NAMALWA (cell line): ENCODE measurements at places on chromosomes 4 and X.

GRCh38 chr4:47647029-47647428 is 162.0 kb downstream of the ATP10D start:
- no peak for DNase-seq

DNA sequence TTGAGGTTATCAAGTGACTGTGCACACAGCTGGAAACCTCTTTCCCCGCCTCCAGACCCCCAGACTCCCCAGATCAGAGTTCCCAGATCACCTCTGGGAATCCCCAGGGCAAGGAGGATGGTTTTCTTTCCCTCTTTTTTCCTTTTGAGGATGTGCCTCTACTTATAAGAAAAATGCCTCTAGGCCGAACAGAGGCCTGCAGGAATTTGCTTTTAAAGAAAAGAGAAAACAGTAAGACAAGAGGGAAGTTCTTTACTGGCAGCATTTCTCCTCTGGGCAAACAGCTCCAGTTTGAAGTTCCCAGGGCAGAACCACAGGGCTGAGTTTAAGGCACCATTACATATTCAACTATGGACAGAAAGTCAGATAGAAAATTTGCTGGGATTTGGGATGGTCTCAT is 837.9 kb upstream of the LCORL start:
- DNase-seq: no peak

DNA sequence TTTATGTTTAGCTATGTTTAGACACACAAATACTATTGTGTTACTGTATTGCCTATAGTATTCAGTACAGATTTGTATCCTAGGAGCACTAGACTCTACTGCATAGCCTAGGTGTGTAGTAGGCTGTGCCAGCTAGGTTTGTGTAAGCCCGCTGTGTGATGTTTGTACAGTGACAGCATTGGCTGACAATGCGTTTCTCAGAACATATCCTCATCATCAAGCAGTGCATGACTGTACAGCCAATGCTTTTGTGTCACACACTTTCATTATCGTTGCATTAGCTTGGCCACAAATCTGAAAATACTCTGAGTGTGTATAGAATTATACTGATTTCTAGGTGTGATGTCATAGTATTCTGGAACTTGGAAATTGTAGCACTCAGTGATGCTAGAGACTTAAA is 63.4 kb downstream of the CLDN34 start:
- DNase-seq: no peak

DNA sequence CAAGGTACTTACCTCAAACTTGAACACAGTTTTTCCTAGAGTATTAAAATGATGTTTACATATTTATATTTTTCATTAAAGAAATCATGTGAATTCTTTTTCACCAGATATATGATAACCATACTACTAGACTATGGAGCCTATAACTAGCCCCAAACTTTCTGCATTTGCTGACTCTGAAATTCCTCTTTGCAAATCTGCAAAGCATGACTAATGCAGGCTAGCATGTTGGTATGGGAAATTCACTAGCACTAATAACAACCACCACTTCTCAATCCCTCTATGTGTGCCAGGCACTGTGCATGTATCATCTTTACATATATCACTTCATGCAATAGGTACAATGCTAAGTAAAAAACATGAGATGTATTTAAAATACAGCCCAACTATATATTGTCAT is 51.1 kb downstream of the SLC10A7 start:
- no peak for DNase-seq

GRCh38 chrX:54640103-54640690 is 110.2 kb downstream of the GNL3L start:
- peak; percentile 2 for DNase-seq

DNA sequence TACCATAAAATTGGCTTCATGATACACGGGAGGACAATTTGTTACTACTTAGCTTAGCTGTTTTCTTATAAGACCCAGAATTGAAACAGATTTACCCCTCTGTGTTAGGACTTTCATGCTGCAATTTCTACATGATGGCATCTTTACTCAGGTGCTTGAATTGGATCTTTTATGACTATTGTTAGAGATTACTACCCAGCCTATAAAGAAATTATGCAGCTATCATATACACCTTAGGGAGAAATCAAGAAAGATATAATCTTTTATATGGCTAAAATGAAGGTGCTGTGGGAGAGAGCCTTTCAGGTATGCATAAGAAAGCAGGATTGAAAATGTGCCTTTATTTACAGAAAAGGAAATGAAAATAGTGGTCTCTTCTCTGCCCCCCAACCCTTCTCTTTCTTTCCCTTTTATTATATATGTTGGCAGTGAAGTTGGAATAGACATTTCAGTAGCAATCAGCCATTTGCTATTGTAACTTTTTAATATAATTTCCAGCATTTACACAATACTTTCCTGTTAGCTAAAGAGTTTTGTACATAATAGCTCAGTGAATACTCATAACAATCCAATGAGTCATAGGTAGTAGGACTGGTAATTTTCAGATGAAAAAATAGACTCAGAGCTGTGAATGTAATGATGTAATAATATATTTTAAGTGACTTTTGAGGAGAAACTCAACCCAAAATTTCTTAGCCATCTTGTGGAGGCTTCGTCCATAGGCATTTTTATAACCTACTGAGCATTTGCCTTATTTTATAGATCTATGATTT is 311.8 kb downstream of the ADGRL3 start:
- DNase-seq: no peak

GRCh38 chr4:124227981-124228380 is 484.6 kb downstream of the ANKRD50 start:
- DNase-seq: no peak

DNA sequence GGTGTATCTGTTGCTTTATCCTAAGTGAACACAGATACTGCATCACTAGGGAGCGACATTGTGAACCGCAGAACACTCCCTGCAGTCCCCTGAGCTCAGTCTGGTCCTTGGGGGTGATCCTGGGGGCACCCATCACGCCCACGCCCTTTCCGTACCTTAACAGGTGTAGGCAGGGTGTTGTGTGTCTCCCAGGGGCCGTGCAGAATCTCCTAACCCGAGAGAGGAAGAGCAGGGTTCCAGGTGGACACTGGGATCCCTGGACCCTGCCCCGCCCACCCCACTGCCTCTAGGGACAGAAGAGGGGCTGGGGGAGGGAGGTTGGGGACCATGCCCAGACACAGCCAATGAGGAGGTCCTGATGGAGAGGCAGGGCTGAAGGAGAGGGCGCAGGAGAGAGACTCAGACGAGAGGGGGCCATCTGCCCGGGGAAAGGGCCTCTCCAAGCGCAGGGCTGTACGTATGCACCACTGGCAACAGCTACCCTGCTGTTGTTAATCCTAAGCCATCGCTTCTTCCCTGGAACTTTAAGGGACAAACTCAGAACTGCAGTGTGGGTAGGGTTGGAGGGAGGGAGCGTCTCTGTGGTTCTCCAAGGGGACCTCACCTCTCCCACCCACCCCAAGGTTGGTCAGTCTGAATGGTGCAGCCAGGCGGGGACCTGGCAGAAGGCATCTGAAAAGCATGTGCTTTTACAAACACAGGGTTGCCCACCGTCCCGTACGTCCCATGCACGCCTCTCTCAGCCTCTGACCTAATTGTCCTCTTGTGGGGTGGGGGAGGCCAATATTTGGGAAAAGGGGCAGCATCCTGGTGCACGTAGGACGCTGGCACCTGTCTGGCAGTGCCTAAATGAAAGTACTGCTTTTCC is 2.5 kb downstream of the P2RY8 start:
- DNase-seq: peak; percentile 60

- DNase-seq: no peak
Measured at GRCh38 chr4:134756421-134756820, 554.8 kb upstream of the PABPC4L start.

DNA sequence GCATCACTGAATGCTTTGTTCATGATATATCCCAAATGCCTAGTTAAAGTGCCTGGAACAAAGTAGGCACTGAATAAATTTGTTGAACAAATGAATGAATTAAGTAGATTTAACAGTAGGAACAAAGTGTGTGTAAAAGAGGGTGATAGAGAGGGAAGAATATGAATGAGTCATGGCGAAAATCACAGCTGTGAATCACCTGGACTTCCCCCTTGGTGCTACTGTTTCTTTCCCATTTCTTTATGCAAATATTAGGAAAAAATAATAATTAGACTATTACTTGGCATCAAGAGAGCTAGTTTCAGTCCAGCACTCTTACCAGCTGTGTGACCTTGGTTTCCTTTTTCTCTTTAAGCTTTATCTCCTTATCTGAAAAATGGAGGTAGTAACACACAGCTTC is 9.2 kb downstream of the SPIN3 start:
- no peak for DNase-seq

GRCh38 chr4:163077680-163078079 is 89.0 kb downstream of the NAF1 start:
- no peak for DNase-seq

DNA sequence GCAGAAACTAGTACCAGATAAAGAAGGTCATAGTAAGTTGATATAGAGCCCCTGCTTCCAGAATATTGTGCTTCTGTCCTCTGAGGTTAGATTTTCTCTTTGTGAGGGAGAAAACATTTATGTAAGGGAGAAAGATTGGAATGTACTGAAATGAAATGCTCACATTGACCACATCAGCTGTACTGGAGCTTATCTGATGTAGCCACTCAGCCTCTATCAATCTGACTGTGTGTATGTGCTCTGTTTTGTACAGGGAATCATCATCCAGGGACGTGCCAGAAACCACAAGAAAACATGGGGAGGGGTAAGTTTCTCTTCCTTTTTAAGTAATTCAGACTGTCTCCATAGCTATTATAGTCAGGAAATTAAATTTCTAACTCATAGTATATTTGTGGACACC is 56.8 kb downstream of the PRRG1 start:
- DNase-seq: no peak

DNA sequence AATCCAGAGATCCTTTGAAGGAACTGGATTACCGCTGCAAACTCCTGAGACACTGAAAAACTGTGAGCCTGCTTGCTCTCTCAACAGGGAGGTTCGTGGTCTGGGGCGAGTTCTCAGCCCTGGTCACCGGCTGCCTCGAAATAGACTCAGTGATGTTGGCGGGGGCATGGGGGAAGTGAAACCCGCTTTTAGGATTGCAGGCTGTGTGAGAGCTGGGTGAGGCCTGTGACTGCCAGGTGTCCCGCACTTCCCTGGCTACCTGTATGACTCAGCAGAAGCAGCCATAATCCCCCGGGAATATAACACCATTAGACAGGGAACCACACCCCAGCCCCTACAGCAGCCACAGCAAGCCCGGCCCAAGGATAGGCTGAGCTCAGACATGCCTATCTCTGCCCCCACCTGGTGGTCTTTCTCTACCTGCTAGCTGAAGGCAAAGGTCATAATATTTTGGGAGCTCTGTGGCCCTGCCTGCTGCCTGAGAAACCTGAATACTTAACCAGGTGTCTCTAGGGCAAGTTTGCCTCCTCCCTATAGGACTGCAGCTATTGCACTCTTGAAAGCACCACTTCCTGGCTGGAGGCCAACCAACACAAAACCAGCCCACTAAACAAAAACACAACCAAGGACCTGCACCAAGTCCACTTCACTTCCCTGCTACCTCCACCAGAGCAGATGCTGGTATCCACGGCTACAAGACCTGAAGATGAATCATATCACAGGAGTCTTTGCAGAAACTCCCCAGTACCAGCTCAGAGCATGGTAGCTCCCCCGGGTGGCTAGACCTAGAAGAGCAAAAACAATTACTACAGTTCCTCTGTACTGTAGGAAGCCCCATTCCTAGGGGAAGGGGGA is 202.0 kb downstream of the RRAGB start:
- DNase-seq: peak; percentile 56

- no peak for DNase-seq
Measured at GRCh38 chr4:39255871-39256270, 73.5 kb downstream of the WDR19 start.

DNA sequence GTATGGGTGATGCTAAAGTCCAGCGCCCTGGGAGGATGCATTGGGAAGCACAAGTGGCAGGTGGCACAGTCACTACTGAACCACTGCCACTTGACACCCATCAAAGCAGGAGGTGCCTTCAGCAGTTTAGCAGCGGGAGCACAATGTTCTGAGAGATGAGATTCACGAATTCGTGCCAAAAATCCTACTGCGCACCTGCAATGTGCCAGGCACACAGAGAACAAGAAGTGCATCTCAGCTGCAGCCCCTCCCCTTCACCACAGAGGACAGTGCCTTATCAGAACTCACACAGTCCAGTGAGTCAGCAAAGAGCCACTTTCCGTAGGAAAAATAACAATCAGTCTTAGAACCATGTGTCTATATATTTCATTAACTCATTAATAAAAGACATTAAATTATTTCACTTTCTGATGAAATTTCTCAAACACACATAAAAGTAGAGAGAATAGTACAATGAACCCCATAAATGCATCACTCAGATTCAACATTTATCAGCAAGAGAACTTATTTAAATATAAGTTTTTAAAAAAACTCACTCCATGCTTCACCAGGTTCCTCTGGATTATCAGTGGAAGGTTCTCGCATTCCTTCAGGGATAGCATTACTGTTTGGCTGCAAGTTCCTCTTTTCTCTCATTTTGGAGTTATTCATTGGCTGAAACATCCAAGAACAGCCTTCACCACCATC is 47.0 kb downstream of the BEND2 start:
- DNase-seq: no peak

- peak; percentile 68 for DNase-seq
Measured at GRCh38 chrX:115898382-115899001, 272.1 kb upstream of the AGTR2 start.

GRCh38 chr4:181143250-181143854 is 1099.8 kb upstream of the TENM3 start:
- DNase-seq: peak; percentile 83

DNA sequence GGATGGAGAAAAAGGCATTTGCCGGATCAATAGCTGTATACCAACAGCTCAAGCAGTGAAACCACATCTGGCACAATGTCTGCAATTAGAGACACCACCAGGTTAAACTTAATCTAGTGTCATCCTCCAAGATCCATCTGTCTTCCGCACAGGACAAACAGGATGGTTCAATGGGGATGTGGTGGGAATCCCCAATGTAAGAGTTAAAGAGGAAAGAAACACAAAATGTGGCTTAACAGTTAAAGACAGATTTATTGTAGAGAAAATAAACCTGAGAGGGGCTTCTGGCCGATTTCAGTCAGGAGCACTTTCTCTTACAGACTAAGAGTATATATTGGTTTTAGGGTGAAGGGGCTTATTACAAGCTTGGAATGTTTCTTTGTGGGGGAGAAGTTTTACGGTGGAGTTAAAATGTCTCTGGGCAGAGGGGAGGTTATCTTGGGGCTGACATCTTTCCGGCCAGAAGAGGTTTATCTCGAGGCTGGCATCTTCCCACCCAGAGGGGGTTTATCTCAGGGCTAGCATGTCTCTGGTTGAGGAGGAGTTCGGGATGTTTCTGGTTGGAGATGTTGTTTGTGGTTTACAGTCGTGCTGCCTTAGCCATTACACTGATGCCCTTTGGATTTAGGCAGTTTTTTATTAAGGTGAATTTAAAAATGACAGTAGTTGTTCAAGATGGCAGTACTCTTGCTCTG is 61.7 kb downstream of the KANTR start:
- no peak for DNase-seq

DNA sequence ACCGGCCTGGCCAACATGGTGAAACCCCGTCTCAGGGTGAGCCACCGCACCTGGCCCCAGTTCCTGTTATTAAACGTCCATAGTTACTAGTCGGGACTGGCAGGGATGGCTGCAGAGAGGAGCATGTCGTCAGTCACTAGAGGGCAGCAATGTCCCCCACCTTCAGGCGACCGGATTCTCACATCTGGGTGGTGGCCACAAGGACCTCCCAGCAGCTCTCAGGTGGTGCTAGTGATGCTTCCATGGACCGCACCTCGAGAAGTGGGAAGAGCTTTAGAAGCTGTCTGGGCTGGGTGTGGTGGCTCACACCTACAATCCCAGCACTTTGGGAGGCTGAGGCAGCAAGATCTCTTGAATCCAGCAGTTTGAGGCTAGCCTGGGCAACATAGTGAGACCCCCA is 13.3 kb upstream of the IL3RA start:
- peak; percentile 56 for DNase-seq
